Activated T-helper 1 cell treated with anti-CD3 and anti-CD28 coated beads, Interleukin-12 subunit alpha, Interleukin-12 subunit beta, Interleukin-2, Interleukin-4 antibody, amounts not matched to agents 30 ng/mL and 10 ng/mL and 1 ng/mL, durations not matched to agents 14 hours and 24 hours and 36 hours (primary cell): ENCODE measurements at places on chromosomes 2 and 18. TPM values are rescaled to one million over a fixed set of nuclear protein-coding genes. Genes with fewer than 3 reads are reported as not detected.
A peak's percentile ranks its signal among the peaks of the same experiment; 100 is the strongest.

Gene C2orf78
- total RNA-seq: not detected in 2 replicates

Gene SKA1
- 20.7 and 23.3 TPM in 2 replicates for total RNA-seq

Gene SH3BP4
- total RNA-seq: 0.05 and 0.26 TPM in 2 replicates

Gene LAMA1
- not detected in 2 replicates for total RNA-seq

Gene SNTG2
- total RNA-seq: not detected in 2 replicates

Gene KANSL1L
- 3.0 and 3.6 TPM in 2 replicates for total RNA-seq

Gene COLEC11
- total RNA-seq: not detected in 2 replicates

Gene LONRF2
- 0.23 and 0.32 TPM in 2 replicates for total RNA-seq

Gene MCEE
- total RNA-seq: 11.4 and 14.7 TPM in 2 replicates

Gene IL1A
- total RNA-seq: 7.5 and 7.8 TPM in 2 replicates

Gene ELOA2
- not detected in 2 replicates for total RNA-seq

Gene CFAP210
- total RNA-seq: not detected in 2 replicates

Gene RAD51AP2
- total RNA-seq: not detected in 2 replicates

Gene DSG1
- not detected in 2 replicates for total RNA-seq

DNA sequence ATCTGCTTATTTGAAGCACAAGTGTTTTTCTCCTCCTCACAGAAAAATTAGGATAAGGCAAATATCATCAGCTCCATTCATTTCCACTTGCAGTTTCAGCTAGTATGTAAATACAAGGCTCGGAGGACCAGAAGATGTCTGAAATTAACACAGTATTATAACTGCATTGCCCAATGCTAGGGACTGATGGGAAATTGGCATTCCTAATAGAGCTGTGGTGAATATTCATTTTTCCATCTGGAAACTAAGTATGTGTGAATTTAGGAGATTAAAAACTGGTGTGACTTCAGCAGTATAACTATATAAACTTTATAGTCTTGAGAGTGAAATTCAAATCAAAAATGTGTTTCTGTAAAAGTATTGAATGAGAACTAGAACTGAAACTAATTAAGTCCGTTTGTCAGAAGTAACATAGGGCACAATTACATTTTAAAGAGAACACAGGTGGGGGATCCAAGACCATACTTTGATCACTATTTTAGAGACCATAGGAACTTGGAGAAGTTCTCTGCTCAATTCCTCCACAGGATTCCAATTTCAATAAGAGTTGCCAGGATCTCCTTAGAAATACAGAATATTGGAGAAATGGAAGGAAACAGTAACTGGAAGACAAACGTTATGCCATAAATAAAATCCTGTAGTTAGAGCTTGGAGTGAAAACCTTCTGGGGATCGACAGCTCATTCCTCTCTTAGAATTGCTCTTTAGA, 12.1 kb upstream of the ITGA6 start:
- H3K4me1 ChIP-seq: no peaks in the 10 kb centered on the region
- H3K4me3 ChIP-seq: no peak overlapping the region
- peaks cover 31% of the 10 kb centered on the region for H3K27me3 ChIP-seq
- no peaks in the 10 kb centered on the region for H3K36me3 ChIP-seq
- no peak for DNase-seq

DNA sequence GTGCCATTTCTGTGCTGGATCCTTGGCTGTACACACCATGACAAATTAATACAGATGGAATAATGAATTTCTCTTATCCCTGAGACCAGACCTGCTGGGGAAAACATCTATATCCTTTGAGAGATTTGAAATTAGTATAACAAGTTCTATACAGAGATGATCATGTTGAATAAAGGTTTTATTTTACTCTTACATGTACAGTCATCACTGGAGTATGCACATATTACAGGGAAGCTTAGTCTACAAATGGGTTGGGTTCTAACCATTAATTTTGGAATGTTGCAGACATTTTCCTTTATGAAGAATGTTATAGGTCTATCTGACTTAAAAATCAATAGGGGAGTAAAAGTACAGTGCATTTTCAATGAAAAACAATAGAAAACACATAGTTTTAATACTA, 29.9 kb upstream of the MMADHC start:
- H3K27ac ChIP-seq: no peak overlapping the region
- H3K4me1 ChIP-seq: no peaks in the 10 kb centered on the region
- peaks cover 4% of the 10 kb centered on the region for H3K27me3 ChIP-seq
- H3K36me3 ChIP-seq: no peaks in the 10 kb centered on the region

- H3K27me3 ChIP-seq: no peaks in the 10 kb centered on the region
- no peaks in the 10 kb centered on the region for H3K36me3 ChIP-seq
- no peak overlapping the region for H3K27ac ChIP-seq
- H3K4me3 ChIP-seq: no peak overlapping the region
Observed at GRCh38 chr2:95275601-95276243, 1.5 kb downstream of the PROM2 start.

DNA sequence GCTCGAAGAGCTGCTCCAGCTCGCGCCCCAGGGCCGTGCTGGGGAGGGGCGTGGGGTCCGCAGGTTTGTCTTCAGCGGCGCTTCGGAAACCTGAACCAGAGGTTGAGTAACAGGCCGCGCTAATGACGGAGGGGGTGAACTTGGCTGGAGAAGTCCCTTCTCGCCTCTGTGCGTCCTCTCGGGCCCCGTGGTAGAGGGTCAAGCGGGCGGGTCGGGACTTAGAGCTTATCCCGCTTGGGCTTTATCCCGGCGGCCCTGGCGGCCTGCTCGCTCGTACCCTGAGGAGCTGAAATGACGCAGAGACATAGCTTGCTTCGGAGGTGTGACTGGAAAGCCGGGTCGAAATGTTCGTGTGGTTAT, 479 bp downstream of the RNMT start:
- H3K4me3 ChIP-seq: peak overlapping the region; percentile 93
- H3K27ac ChIP-seq: peak overlapping the region; percentile 86
- peaks cover 26% of the 10 kb centered on the region for H3K36me3 ChIP-seq
- no peak for DNase-seq
- no peaks in the 10 kb centered on the region for H3K27me3 ChIP-seq

GRCh38 chr2:240448387-240449274, 13.2 kb downstream of the GPC1 start:
- no peaks in the 10 kb centered on the region for H3K4me1 ChIP-seq
- no peaks in the 10 kb centered on the region for H3K36me3 ChIP-seq
- H3K27me3 ChIP-seq: peaks cover 19% of the 10 kb centered on the region
- H3K4me3 ChIP-seq: no peak overlapping the region

GRCh38 chr18:36760598-36760997, 68.2 kb downstream of the TPGS2 start:
- H3K27me3 ChIP-seq: no peaks in the 10 kb centered on the region
- H3K4me1 ChIP-seq: no peaks in the 10 kb centered on the region
- no peak overlapping the region for H3K4me3 ChIP-seq
- H3K36me3 ChIP-seq: no peaks in the 10 kb centered on the region
- DNase-seq: no peak

GRCh38 chr2:160790738-160791137, 297.1 kb upstream of the RBMS1 start:
- H3K4me3 ChIP-seq: no peak overlapping the region
- H3K36me3 ChIP-seq: no peaks in the 10 kb centered on the region
- H3K27me3 ChIP-seq: peaks cover 2% of the 10 kb centered on the region
- H3K4me1 ChIP-seq: no peaks in the 10 kb centered on the region

DNA sequence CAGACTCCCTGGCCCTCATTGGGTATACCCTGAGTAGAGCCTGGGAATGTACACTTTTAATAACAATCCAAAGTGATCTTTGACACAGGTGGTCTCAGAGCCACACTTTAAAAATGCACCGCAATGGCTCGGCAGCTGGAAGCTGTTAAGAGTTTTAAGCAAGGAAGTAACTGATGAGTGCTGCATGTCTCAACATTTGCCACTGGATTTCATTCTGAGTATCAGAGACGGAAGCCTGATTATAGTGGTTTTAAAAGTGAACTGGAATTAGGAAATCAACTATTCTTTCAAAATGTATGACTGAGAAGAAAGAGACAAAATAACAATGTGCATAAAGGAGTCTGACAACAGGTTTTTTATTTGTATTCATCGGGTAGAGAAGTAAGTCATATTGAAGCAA, 7.5 kb downstream of the MBOAT2 start:
- no peaks in the 10 kb centered on the region for H3K36me3 ChIP-seq
- H3K27ac ChIP-seq: no peak overlapping the region
- H3K4me3 ChIP-seq: no peak overlapping the region

DNA sequence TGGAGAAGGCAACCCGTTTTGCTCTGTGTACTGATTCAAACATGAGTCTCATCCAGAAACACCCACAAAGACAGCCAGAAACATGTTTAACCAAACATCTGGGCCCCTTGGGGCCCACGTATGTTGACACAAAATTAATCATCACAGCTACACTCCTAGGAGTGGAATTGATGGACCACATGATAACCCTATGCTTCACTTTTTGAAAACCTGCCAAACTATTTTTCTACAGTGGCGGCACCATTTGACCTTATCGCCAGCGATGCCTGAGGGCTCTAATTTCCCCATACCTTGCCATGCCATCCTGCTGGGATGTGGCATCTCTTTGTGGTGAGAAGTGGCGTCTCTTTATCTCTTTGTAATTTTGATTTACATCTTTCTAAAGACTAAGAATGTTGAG, 38.5 kb downstream of the PSMG2 start:
- no peak overlapping the region for H3K4me3 ChIP-seq
- H3K27me3 ChIP-seq: peaks cover under 1% of the 10 kb centered on the region
- H3K36me3 ChIP-seq: no peaks in the 10 kb centered on the region
- H3K27ac ChIP-seq: no peak overlapping the region
- DNase-seq: no peak
- H3K4me1 ChIP-seq: no peaks in the 10 kb centered on the region

GRCh38 chr2:99857867-99858444, 284.4 kb downstream of the AFF3 start:
- no peak overlapping the region for H3K4me3 ChIP-seq
- DNase-seq: no peak
- H3K27ac ChIP-seq: no peak overlapping the region
- H3K36me3 ChIP-seq: no peaks in the 10 kb centered on the region
- peaks cover 5% of the 10 kb centered on the region for H3K27me3 ChIP-seq

- no peak overlapping the region for H3K4me3 ChIP-seq
- H3K36me3 ChIP-seq: peaks cover 21% of the 10 kb centered on the region
- no peaks in the 10 kb centered on the region for H3K4me1 ChIP-seq
Observed at GRCh38 chr2:223908304-223908998, 36.7 kb downstream of the WDFY1 start.

GRCh38 chr2:64773461-64774118, 119.9 kb upstream of the SERTAD2 start:
- peaks cover 7% of the 10 kb centered on the region for H3K27me3 ChIP-seq
- no peak overlapping the region for H3K27ac ChIP-seq
- H3K4me1 ChIP-seq: peaks cover 11% of the 10 kb centered on the region
- H3K36me3 ChIP-seq: no peaks in the 10 kb centered on the region
- H3K4me3 ChIP-seq: no peak overlapping the region

- H3K4me3 ChIP-seq: no peak overlapping the region
- H3K27me3 ChIP-seq: no peaks in the 10 kb centered on the region
- H3K27ac ChIP-seq: no peak overlapping the region
Observed at GRCh38 chr2:217825469-217826235, 177.1 kb downstream of the TNS1 start.
